C1 segment of cervical spinal cord (tissue), 14 donors: ENCODE measurements at places on chromosomes 4 and X.

DNA sequence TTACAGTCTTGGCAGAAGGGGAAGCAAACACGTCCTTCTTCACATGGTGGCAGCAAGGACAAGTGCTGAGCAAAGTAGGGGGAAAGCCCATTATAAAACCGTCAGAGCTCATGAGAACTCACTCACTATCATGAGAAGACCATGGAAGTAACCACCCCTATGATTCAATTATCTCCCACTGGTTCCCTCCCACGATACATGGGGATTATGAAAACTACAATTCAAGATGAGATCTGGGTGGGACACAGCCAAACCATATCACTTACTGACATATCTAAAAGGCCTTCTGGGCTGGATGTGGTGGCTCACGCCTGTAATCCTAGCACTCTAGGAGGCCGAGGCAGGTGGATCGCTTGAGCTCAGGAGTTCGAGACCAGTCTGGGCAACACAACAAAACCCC lies 117.1 kb upstream of the USP9X start:
- DNase-seq, result no peak

GRCh38 chrX:72382202-72382595 lies 76.5 kb upstream of the CITED1 start:
- no peak for DNase-seq

- no peak for DNase-seq
These were observed 40.5 kb downstream of the CEP44 start for GRCh38 chr4:174324236-174324635.

GRCh38 chr4:118395057-118395644 lies 42.3 kb upstream of the PRSS12 start:
- no peak for DNase-seq

- DNase-seq, result no peak
These were observed 30.1 kb downstream of the HOPX start for GRCh38 chr4:56651056-56651350.

DNA sequence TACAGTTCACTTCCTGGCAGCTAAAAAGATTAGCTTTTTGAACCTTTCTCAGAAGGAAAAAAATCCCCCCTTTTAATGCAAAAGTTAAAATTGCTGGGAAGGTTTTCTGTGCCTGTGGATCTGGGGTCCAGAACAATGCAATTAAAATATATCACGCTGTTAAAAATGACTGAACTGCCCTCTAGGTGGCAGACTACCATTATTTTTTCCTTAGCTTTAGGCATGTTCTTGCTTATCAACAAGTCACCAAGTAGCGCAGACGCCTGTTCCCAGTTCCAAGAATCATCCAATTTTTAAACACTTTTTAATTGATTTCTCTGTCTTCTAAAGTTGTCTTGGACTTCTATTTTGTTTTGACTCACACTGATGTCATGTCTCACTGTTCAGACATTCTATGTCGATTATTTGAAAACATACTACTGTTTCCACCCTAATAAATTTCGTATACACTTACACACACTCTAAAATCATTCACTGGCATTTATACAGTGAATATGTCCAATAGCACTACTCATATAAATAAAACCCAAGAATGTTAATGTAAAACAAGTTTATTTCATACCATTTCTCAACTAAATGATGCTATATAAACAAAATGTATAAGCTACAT lies 661.6 kb downstream of the RAPGEF2 start:
- DNase-seq, result no peak

- DNase-seq, result no peak
These were observed 23.3 kb downstream of the PRKX start for GRCh38 chrX:3690140-3690539.

GRCh38 chr4:8581094-8581861 lies 1.1 kb downstream of the GPR78 start:
- DNase-seq, result no peak
